ENCODE measurements at places on chromosomes 7 and 10.

DNA sequence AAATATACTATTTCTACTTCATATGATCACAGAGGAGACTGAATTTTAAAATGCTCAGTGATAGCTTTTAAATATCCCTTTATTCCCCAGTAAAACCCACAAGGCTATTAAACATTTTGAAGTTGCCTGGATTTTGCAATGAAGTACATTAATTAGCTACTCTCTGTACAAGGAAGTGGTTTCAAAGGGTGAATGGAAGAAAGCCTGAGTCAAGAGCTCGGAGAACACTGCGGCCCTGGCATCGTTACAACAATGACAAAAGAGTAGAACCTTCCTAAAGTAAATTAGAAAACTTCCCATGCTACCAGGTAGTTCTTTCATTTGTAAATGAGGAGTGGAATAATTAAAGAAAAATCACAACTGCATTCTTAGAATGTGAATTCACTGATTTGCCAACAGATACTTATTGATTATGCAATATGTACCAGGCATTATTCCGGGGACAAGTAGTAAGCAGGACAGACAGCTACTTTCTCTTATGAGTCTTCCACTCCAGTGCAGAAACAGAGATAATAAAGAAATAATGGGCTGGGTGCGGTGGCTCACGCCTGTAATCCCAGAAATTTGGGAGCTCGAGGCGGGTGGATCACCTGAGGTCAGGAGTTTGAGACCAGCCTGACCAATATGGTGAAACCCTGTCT lies 63.0 kb downstream of the ZNF22 start:
- no peak for DNase-seq

- no peak for DNase-seq
Observed at GRCh38 chr10:103054621-103055020, 136.5 kb downstream of the CNNM2 start.

- DNase-seq: no peak
Observed at GRCh38 chr7:7428806-7429205, 106.9 kb downstream of the COL28A1 start.

DNA sequence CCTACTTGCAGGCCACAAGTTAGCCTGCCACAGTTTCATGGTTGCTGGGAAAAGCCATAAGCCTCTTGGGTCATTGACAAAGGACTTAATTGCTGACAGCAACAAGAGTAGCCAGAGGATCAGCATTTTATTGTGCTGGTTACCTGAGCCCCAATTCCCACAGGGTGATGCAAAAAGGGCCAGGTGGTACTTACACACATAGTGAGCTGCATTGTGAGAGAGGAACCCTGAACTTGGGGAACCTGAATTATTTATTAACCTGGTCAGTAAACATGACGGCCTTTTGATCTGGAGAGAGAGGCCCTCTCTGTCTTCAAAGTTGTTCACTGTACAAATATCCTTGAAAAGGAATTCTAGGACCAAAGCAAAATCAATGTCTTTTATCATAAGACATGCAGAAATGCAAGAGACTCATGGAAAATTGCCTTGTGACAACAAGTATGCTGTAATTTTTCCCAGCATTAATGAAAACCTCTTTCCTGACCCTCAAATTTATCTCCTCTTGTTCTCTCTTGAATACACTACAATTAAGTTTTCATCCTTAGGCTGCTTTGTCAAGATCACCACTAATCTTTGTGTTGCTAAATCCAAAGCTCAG lies 102.9 kb upstream of the PHYHIPL start:
- no peak for DNase-seq

GRCh38 chr7:134701272-134701671 lies 54.6 kb downstream of the BPGM start:
- DNase-seq: no peak

DNA sequence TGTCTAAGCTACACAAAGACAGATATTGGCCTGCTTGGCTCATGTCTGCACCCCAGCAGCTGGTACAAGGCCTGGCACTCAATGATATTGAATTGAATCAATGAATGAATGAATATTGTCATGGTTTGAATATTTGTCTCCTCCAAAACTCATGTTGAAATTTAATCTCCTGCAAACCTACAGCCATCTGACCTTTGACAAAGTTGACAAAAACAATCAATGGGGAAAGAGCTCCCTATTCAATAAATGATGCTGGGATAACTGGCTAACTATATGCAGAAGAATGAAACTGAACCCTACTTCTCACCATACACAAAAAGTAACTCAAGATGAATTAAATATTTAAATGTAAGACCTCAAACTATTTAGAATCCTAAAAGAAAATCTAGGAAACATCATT lies 144.7 kb downstream of the CYP26A1 start:
- DNase-seq: no peak

DNA sequence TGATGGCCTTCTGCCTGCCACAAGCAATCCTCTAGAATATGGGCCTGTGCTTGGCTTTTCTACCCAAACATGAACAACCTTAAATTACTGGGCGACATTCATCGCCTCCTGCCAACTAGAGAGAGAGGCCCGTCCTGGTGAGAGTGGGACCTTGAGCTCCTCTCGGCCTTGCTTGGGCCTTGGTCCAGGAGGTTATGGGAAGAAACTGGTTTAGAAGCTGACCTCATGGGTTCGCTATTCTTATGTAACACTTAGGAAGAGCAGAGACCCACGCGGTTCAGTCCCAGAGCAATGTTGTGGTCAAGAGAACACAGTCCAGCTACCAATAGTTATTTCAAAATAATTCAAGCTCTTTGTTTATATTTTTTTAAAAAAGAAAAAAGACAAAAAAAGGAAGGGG lies 176.3 kb upstream of the ZNF32 start:
- no peak for DNase-seq

DNA sequence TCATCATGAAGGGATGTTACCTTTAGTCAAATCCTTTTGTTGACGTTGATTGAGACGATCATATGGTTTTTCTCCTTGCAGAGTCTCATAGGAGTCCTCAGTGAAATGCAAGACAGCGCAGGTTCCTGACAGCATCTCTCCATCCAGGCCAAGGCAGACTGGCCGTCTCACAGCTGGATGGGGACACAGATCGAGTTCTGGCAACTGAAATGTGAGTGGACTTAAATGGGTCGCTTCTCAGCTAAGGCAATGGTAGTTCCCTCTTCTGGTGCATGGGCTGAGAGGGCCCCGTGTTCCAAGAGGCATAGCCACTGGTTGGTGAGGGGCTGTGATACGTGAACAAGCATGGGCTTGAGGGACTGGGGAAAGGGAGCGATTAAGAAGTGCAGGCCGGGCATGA lies 99.3 kb upstream of the CPXM2 start:
- DNase-seq: no peak

DNA sequence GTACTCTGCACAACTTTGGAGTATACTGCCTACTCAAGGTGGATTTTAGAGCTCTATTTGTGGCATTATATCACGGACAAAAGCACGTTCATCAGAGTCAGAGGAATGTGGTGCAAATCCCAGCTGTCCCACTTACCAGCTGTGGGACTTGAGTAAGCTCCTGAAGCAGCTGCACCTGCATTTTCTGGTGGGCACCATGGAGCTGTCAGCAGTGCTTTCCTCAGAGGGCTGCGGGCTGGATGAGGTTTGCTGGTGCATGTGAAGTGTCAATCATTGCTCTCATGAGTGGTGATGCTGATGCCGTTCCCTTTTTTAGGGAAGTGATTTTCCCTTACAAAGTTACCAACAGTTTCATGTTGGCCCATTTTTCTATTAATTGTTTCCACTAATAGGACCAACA lies 53.4 kb downstream of the EGFR start:
- no peak for DNase-seq

DNA sequence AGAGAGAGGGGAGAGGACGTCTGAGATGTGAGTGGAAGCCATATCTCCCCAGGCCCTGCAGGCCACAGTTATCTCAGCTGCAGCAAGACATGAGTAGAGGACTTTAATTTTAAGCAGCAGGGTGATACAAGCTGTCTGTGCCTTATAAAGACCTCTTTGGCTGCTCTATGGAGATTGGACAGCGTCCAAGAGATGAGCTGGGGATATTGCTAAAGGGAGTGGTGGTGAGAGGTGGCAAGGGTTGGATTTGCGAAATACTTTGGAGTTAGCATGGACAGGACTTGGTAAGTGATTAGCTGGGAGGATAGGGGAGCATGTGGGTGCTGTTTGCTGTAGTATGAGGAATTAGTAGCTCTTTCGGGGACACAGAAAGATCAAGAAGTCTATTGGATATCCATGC lies 191.8 kb downstream of the CACNB2 start:
- no peak for DNase-seq

DNA sequence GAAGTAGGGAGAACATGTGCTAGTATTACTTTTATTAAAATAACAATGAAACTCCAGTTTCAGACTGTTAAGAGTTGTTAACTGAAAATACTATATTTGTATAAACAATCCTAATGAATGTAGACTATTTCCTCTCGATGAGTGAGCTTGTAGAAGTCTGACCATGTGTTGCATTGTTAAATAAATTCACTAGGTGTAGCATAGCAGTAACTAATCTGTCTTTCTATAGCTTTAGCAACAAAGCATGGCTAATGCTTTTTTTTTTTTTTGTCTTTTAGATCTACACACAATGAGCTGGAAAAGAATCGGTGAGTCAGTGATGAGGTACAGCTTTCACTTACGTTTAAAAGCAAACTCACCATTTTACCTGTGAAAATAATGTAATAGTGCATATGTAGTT lies 37.1 kb downstream of the MXI1 start:
- no peak for DNase-seq
